ENCODE measurements at places on chromosomes 4 and X.

GRCh38 chrX:18360867-18361266 lies 6.4 kb upstream of the SCML2 start:
- DNase-seq, result no peak

DNA sequence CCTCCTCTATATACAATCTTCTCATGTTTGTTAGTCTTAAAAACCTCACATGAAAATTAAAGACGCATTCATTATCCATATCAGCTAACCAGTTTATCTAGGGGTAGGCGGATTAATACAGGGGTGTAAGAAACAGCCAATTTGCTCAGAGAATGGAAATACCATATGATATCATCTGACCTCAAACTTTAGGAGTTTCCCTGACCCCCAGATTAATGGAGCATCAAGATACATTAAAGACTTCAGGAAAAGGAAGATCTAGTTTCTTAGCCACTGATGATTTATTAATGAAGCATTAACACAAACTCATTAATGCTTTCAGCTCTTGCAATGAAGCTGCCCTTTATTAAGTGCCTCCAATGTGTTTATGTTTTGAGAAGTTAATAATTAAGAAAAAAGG lies 67.5 kb downstream of the CAMK2D start:
- DNase-seq, result no peak

DNA sequence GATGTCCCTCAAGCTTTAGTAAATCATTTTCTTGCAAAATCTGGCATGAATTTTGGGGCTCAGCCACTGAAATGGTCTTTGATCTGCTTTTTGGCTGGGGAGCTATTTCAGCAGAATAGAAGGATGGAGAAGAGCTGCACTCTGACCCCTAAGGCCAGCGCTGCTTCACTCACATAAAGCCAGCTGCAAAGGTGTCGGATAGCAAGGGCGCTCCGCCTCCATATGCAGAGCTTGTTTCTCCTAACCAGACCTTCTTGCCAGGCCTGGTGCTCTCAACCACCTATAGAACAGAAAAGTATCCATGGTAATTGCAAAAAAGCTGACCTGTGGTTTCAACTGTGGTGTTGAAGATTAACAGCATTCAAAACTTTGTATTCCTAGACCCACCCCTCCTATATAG lies 24.1 kb upstream of the COQ2 start:
- DNase-seq, result no peak

- no peak for DNase-seq
These were observed 81.5 kb upstream of the MAPK10 start for GRCh38 chr4:86441175-86441936.

DNA sequence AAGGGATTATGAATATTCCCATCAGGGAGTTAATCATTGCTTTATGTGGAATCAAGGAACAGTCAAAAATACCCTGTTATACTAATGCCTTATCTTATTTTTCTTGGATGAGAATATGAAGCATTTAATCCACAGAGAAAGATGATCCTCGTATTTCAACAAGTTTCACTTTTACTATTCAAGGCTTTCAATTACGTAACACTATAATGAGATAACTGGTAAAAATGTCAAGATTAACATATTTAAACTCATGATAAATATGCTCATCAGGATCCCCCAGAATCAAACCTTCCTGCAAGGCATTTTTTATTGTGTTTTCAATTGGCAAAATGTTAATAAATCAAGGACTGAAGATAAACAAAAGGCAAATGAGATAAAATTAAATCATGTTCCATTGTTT lies 5.1 kb downstream of the ZXDA start:
- DNase-seq, result no peak

DNA sequence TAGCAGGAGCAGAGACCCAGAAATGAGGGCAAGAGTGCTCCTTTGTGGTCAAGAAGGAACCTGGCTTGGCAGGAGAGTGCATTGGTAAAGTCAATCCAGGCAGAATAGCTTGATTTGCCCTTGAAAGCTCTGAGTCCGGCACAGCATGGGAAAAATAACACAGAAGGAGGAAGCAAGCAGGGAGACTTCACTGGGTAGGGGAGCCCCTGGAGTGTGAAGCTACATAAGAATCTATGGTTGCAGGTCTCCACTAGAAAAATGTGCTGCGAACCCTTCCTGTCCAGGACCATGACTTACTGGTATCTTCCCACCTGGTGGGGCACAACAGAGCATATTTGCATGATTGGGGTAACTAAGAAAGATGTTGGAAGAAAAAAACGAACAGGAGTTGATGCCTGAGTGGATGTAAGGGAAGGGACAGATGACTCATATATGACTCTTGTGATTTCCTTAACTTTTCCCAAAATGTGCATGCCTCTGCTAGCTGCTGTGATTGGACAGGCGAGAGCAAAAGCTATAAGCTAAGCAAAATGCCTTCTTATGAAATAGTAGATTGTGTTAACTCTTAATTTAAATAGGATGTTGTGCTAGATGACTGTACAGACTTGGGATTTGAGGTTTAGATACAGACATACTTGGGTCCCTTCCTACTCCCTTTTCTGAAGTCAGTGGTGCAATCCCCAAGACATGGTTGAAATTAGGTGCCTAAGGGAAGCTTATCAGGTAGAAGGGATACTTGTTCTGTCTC lies 3.3 kb downstream of the IL13RA1 start:
- DNase-seq, result no peak

GRCh38 chr4:139973616-139974015 lies 180.4 kb downstream of the MAML3 start:
- peak; percentile 71 for DNase-seq

GRCh38 chr4:39555472-39555871 lies 28.2 kb upstream of the UGDH start:
- no peak for DNase-seq

GRCh38 chr4:99120501-99120900 lies 23.6 kb downstream of the ADH4 start:
- DNase-seq, result no peak

DNA sequence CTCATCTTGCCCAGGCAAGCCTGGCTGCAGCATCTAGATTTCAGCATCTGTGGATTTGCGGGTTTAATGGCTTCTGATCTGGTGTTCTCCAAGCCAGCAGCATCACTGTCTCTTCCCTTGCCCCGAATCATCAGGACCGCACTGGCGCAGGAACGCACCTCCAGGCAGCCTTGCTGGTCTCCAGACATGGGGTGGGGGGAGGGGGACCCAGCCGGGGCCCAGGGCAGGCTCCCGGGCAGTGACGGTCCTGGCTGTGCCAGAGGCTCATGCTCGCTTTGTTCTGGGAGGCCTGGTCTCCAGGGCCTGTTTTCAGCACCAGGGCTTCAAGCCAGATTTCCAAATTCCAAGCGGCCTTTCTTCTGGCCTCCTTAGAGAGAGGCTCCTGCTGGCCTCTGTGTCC lies 4.9 kb downstream of the CFAP99 start:
- no peak for DNase-seq

GRCh38 chr4:69717778-69718177 lies 42.6 kb downstream of the SULT1B1 start:
- no peak for DNase-seq

DNA sequence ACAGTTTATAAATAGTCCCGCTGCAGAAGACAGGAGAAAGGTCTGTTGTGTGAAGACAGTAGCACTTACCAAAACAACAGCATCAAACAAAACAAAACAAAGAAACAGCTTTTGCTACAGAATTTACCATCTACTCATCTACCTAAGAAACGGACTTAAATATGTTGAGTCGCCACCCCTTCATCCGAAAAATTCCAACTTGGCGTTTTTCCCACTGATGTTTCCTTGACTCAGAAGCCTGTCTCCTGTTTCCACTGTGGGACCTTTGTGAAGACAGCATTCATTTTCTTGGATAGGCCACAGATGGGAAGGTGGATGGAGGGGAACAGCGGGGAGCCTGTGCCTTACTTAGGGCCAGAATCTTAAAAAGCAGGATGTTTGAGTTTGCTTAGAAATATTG lies 1.3 kb upstream of the ITM2A start:
- no peak for DNase-seq

DNA sequence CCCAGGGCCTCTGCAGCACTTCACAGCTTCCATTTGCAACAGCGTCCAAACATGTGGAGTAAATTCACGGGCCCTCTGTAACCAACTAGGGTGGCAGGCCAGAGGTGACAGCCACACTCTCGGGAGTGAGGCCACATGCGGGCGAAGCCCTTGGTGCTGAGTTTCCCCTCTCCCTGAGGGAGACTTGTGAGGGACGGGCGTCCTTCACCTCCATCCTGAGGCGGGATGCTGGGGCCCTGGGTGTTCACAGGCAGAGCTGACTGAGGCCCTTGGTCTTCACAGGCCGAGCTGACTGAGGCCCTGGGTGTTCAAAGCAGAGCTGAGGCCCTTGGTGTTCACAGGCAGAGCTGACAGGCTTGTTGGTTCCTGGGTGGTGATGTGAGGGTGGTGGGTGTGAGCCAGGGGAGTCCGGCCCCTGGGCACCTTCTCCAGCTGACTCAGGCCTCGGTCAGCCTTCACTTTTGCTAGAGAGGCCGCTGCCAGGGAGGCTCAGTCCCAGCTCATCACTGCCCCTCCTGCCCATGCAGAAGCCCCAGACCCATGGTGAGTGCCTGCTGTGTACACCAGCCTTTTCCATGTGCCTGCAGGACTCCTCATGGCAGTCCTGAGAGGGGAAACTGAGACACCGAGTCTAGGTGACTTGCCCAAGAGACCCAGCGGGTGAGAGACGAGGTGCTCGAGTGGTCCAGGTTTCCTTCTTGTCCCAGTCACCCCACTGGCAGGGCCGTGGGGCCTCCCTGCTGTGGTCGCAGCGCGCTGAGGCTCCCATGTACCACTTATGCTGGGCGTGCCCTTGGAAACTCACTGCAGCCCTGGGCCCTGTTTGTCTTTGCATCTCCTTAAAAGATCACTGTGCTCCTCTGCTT lies 8.5 kb downstream of the WFS1 start:
- DNase-seq, result no peak

DNA sequence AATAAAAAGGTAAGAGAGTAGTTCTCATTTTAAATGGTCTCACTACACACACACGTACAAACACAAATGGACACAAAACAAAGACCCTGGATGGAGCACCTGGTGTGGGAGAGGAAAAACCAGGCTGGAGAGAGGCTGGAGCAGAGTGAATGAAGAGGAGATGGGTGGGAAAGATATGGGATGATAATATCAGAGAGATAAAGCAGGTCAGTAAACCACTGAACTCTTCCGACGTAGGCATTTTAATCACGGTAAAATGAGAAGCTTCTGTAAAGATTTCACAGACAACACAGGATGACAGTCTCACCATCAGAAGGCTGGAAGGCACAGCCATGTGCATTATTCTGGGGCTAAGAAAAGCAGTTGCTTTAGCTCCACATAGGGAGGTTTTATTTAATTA lies 532.8 kb downstream of the KCNIP4 start:
- no peak for DNase-seq

GRCh38 chrX:132470831-132471230 lies 18.0 kb downstream of the MBNL3 start:
- no peak for DNase-seq

GRCh38 chr4:90357117-90357710 lies 230.0 kb downstream of the CCSER1 start:
- DNase-seq, result peak; percentile 48

DNA sequence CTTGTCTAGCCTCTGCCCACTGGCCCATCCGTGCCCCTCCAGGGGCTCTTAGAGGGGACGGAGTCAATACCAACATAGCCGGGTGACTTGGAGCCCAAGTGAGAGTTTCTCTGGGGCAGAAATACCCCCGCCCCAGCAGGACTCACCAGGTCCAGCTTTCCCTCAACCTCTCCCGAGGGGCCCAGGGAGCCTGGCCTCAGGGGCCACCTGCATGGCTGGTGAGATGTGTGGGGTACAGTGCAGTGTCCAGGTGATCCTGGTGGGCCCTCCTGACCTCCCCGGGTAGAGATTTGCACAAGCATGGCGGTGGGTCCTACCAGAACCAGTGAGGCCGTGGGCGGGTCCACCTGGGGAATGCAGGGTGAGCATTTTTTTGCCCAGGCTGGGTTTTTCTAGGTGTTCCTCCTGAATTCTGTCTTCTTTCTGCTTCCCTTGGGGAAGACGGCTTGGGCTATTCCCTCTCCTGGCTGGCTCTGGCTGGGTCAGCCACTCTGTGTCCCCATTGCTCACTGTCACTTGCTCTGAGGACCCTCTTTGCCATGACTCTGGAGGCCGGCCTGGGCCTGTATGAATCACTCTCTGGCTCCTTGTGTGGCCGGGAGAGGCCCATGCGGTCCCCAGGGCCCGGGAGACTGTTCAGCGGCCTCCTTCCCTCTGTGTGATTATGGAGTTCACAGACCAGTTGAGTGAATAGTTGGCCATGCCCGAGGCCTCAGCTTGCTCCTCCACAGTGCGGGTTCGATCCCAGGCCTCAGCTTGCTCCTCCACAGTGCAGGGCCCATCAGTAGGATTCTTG lies 71.0 kb upstream of the NKX1-1 start:
- no peak for DNase-seq

DNA sequence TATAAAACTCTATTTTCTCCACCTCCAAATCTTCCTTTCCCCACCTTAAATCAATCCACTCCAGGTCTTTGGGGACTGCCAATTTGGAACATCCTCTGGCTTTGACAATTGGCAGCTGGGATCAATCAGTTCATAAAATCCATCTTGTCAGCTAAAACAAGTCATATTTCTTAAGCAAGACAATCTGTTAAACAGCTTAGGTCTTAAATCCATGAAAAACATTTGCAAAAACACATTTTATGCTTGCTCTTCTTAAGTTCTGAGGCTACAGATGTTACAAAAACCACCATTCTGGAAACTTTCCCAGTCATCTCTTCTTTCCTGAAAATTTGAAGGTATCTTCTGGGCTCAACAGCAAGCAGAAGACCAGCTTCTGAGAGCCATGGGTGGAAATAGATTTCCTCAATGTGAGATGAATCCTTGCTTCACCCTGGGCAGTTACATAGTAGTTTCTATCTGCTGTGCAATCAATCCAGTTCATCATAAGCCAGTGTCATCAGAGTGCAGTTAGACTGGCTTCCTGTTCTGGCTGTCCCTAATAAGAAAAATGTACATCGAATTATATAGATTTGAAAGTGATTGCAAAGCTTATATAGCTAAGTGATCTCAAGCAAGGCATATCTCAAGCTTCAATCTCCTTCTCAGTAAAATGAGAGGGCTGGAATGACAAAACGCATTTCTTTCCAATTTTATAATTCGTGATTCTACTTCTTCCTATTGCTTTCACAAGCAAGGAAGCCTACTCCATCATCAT lies 402.7 kb upstream of the INTU start:
- DNase-seq, result no peak

- DNase-seq, result no peak
These were observed 73.0 kb upstream of the NR3C2 start for GRCh38 chr4:148515248-148515647.

- DNase-seq, result no peak
These were observed 136.2 kb downstream of the PPP3CA start for GRCh38 chr4:101211146-101211553.

- no peak for DNase-seq
These were observed at the start of gene UGT2B17 for GRCh38 chr4:68576272-68577125. Gene UGT2B17, minus strand, starts transcription at chr4:68576322. Its CDS starts 7,838 bp downstream, at chr4:68568484.

DNA sequence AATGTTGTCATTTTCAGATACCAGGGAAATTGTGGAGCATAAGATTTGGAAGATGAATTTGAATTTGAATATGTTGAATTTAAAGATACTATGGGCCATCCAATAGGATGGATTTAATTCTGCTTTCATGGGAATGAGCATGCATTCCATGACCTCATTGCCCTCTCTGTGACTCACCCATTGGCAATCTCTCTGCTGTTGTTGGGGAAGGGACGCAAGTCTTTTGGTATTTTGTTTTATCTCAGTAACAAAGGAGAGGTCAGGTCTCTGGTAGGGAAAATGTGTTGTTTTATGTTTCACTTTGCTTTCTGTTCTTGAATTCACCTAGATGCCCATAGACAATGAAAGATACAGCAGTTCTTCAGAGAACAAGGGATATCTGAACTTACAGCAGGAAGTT lies 42.1 kb upstream of the MAGEA4 start:
- DNase-seq, result no peak

- no peak for DNase-seq
These were observed 1.2 kb upstream of the NMU start for GRCh38 chr4:55637272-55637820.

Data from NCI-H2227 treated with DMSO at 0.1 percent for 48 hours (cell line).